Glutamatergic neuron (in vitro differentiated cells): ENCODE measurements at places on chromosomes 3 and 15. TPM values are rescaled to one million over a fixed set of nuclear protein-coding genes. Genes with fewer than 3 reads are reported as not detected.

DNA sequence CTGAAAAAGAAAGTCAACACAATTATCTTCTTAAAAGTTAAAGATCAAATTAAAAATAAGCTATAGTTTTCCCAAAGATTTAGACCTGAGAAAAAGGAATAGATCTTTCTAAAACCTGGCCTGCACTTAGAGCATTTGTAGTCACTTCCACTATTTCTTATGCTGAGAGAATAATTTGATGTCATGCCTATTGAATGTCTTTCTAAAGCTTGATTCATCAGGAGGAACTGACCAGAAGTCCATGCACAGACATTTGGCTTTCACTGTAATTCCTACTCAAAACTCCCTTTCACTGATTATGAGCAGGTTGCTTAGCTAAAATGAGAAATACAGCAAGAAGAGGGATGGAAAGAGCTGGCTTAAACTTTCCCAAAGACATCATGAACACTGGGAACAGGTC lies 4.3 kb downstream of the GREM1 start:
- no peak for DNase-seq

DNA sequence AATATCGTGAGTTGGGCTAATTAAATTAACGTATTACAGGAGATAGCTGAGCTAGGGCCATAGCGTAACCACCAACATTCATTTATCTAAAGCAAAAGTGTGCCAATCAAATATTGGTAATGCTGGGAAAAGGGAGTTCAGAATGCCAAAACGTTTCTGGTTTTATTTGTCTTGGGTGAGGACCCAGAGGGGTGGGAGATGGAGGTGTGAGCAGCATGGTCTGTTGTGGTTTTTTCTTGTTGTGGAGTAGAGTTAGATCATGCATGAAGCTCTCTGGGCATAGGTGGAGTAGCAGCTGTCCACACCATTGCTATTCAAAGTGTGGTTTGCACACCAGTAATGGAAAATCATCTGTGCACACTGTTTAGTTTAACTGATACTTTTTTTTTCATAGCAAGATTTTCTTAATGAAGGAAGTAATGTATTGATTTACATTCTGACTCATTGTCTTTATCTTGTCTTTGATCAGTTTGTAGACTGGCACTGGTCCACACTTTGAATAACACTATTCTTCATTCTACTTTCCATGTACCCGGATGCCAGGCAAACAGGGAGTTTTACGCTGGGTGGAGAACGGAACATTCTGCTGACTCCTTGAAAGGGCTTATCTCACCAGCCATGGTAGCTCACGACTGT lies 50.8 kb upstream of the CRTC3 start:
- no peak for DNase-seq

- no peak for DNase-seq
Observed at GRCh38 chr3:42163622-42164244, 72.6 kb downstream of the TRAK1 start.

- DNase-seq, result no peak
Observed at GRCh38 chr3:138059261-138059660, 49.3 kb downstream of the CLDN18 start.

DNA sequence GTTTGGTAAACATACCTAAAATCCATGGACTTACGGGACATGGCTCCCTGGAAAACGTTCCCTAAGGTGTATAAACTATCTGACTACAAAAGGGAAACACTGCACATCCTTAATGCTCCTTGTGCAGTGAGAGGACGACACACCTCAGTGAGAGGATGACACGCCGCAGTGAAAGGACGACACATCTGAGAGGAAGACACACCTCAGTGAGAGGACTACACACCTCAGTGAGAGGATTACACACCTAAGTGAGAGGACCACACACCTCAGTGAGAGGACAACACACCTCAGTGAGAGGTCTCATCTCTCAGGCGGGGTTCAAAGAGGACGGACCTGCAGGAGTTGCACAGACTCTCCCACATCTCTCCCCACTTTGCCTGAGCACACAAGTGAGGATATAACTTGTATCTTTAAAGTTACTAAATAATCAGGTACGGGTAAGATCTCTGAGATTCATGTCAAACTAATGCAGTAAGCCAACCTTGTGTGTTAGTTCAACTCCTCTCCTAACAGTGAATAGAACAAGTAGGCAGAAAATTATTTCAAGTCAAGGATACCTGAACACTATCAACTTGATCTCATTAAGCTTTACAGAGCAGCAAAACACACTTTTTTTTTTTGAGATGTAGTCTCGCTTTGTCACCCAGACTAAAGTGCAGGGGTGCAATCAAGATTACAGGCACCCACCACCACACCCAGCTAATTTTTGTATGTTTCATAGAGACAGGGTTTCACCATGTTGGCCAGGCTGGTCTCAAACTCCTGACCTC lies 32.1 kb downstream of the HERC2 start:
- DNase-seq, result no peak

- no peak for DNase-seq
Observed at GRCh38 chr3:16088496-16088895, 86.0 kb upstream of the GALNT15 start.

- DNase-seq, result no peak
Observed at GRCh38 chr3:168956076-168956475, 707.4 kb downstream of the MECOM start.

GRCh38 chr15:56699743-56700142 lies 33.6 kb downstream of the ZNF280D start:
- DNase-seq, result no peak

GRCh38 chr3:85790445-85791030 lies 831.7 kb downstream of the CADM2 start:
- peak; percentile 17 for DNase-seq

DNA sequence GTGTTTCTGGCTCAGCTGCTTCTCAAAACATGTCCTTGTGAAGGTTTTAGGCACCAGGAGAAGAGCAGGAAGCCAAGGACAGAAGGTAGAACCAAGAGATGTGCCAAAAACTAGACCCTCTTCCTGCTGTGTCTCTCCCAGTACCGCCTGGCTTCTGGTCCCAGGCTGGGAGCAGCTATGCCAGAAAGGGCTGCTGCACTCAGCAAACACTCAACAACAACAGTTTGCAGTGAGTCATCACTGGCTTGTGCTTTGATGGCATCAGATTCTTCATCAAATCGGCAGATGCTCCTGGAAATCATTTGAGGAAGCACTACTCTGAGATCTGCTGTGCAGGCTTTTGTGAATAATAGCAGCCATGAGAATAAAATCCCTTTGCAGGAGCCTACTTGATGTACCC lies 63.2 kb downstream of the DGKG start:
- no peak for DNase-seq

DNA sequence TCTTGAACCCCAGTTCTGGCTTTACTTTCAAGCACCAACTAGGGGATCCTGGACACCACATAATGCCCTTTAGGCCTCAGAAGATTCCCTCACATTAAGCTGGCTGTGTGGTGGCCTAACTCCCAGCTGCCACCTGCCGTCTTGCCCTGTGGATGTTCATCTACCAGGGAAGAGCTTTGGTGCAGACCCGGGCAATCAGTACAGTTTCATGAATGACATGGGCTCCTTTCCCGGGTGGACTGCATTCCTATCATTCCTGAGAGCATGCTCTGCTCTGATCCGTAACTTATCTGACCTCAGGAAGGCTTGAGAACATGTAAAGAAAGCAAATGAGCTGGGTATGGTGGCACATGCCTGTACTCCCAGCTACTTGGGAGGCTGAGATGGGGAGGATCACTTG lies 50.0 kb upstream of the GSK3B start:
- DNase-seq, result no peak

DNA sequence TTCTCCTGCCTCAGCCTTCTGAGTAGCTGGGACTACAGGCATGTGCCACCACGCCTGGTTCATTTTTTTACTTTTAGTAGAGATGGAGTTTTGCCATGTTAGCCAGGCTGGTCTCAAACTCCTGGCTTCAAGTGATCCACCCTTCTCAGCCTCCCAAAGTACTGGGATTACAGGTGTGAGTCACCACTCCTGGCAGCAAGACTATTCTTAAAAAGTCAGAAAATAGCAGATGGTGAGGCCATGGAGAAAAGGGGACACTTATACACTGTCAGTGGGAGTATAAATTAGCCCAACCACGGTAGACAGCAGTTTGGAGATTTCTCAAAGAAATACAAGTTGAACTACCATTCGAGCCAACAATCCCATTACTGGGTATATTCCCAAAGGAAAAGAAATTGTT lies 603.3 kb upstream of the TBL1XR1 start:
- DNase-seq, result no peak

- DNase-seq, result no peak
Observed at GRCh38 chr3:47152578-47152977, 11.3 kb downstream of the SETD2 start.

DNA sequence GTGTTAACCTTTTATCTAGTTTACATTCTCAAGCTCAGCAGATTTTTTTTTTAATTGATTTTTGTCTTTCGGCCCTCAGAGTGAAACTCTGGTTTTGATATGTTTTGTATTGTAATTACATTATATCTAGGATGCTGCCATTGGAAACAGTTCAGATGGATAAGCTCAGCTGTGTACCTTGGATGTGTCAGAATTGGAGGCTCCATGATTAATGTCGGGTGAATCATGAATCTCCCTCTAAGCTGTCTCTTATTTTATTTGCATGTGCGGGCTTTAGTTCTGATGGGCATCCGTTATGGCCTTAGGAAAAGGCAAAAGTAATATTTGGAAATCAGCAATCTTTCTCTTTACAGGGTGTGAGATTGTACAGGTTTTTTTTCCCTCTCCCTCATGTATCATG lies 4.2 kb downstream of the PTPRG start:
- no peak for DNase-seq

- DNase-seq, result no peak
Observed at GRCh38 chr3:58411036-58411435, 22.6 kb downstream of the PDHB start.

DNA sequence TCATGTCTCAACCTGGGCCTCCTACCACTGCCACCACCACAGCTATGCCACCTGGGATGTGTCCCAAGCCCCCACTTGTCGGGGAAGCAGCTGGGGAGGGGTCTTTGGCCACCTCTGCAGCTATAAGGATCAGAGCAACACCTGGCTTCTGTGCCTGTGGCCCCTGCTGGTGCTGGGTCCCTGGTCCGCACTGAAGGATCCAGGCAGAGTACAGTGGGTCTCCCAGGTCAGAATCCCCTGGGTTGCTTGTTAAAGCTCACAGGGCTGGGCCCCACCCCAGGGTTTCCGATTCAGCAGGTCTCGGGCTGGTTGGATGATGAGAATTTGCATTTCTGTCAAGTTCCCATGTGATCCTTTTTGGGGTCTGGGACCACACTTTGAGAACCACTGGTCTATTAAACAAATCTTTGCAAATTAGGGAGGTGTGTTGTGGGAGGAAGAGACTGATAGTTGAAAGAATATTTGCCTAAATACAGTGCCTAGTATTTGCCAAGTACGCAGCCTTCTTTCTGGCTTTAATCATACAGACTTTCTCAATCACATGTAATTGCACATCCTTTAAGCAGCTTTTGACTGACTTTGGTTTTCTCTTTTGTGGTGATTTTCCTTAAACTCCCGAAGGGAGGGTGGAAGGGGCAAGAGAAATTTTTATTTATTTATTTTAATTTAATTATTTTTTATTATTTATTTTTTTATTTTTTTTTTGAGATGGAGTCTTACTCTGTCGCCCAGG lies 127.3 kb downstream of the IGF1R start:
- no peak for DNase-seq

GRCh38 chr3:143859465-143860203 lies 11.4 kb upstream of the SLC9A9 start:
- no peak for DNase-seq

- no peak for DNase-seq
Observed at GRCh38 chr3:132892956-132893355, 145.2 kb upstream of the TMEM108 start.

- DNase-seq, result no peak
Observed at GRCh38 chr3:172323894-172324610, 124.2 kb downstream of the GHSR start.

DNA sequence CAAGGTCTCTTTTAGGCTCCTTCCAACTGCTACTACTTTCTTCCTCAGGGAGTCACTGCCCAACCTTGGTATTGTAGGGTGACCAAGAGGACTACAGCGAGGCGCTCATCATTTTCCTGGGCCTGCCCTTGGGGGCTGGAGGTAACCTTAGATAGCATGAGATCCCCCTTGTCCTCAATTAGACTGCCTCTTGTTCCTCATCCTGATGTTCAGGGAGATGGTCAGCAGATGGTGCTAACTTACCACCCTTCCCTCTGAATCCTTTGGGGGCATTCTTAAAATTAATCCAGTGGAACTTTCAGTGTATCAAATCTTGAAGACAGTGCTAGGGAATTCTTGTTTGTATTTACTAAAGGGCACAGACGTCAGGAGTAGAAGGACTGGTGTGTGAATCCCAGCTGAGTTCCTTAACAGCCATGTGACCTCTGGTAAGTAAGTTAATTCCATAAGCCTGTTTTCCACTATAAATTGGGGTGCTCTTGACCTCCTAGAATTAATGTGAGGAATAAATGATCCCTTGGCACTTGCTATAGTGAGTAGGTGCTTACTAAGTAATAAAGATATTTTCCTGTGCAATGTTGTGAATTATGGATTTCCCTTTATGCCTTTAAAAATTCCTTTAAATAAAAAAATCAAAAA lies 4.1 kb upstream of the CLPX start:
- DNase-seq, result no peak

GRCh38 chr15:24039683-24040082 lies 352.6 kb upstream of the NDN start:
- no peak for DNase-seq

- DNase-seq, result no peak
Observed at GRCh38 chr3:193569119-193569518, 14.4 kb upstream of the ATP13A4 start.

DNA sequence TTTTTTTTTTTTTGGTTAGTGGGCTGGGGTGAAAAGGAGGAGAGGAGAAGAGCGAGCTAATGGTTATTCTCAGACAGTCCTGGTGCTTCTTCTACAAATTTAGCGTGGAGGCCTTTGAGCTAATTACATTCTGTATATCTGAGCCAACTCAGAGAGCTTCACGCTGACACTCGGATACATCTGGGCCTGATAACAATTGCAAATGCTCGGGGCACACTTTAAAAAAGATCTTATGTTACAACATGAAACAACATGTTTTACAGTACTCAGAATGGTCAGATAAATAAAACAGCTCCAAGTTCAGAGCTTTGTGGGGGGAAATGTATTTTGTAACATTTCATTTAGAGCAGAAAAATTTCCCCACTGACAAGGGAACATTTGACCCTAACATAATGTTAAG lies 966.9 kb upstream of the NR2F2 start:
- DNase-seq, result no peak

DNA sequence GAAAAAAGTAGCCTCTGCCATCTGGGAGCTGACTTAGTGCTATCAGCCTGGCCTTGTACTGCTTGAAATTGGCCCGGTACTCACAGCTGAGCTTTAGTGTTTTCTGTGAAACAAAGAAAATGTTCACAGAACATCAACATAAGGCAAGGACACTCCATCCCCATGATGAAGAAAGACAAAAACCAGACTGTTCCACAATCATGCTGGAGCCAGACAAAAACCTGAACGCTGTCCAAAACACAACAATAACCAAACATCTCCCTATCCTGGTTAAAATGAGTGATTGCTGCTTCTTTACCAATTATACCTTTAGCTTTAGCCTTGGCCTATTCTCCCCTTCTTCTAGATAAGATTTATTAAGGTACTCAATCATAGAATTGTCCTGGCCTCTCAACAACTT lies 153.9 kb downstream of the CPNE4 start:
- DNase-seq, result no peak

Gene ENTPD3
- total RNA-seq, result 1.7 TPM

Gene LRRC31
- not detected for total RNA-seq

Gene FAM107A
- not detected for total RNA-seq

Gene PARP15
- 0.29 TPM for total RNA-seq

Gene C3orf85
- total RNA-seq, result not detected

Gene MCF2L2
- total RNA-seq, result 18.1 TPM

Gene TMEM266
- total RNA-seq, result 1.3 TPM

Gene EFHB
- 0.76 TPM for total RNA-seq
